G401 (cell line): ENCODE measurements at places on chromosomes 4 and X.

DNA sequence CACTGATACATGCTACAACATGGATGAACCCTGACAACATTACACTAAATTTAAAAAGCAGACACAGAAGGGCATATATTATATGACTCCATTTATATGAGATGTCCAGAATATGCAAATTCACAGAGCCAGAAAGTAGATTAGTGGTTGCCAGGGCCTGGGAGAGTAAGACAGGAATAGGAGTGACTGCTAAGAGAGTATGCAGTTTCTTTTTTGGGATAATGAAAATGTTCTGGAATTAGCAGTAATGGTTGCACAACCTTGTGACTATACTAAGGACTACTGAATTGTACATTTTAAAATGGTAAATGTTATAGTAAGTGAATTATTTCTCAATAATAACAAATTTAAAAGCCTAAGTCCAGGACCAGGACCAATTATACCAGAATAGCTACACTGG is 29.5 kb upstream of the NUP54 start:
- DNase-seq = no peak

DNA sequence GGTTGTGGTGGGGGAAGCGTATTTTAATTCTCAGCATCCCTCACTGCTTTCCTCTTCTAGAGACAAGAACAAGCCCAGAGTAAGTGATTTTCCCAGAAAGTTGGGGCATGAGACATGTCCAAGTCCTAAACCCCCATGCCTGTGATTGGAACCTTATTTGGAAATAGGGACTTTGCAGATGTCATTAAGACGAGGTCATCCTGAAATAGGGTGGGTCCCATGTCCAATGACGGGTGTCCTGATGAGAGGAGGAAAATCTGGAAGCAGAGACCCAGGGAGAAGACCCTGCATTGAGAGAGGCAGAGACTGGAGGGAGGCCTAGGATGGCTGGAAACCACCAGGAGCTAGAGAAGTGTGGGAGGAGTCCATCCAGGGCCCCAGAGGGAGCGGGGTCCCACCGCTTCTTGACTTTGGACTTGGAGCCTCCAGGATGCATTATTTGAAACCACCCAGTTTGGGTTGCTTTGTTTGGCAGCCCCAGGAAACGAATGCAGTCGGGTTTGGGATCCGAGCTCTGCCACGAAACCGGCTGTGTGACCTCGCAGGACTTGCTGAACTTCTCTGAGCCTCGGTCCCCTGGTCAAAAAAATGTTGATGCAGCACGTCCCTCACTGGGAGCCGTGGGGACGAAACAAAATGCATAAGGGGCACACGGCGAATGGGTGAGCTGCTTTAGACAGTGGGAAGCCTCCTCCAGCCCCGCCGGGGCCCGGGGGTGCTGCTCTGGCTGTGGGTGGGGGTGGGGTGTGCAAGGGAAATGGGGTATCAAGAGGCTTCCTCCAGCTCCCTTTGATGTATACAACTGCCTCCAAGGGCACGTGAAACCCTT is 113.9 kb downstream of the CPZ start:
- DNase-seq = no peak

DNA sequence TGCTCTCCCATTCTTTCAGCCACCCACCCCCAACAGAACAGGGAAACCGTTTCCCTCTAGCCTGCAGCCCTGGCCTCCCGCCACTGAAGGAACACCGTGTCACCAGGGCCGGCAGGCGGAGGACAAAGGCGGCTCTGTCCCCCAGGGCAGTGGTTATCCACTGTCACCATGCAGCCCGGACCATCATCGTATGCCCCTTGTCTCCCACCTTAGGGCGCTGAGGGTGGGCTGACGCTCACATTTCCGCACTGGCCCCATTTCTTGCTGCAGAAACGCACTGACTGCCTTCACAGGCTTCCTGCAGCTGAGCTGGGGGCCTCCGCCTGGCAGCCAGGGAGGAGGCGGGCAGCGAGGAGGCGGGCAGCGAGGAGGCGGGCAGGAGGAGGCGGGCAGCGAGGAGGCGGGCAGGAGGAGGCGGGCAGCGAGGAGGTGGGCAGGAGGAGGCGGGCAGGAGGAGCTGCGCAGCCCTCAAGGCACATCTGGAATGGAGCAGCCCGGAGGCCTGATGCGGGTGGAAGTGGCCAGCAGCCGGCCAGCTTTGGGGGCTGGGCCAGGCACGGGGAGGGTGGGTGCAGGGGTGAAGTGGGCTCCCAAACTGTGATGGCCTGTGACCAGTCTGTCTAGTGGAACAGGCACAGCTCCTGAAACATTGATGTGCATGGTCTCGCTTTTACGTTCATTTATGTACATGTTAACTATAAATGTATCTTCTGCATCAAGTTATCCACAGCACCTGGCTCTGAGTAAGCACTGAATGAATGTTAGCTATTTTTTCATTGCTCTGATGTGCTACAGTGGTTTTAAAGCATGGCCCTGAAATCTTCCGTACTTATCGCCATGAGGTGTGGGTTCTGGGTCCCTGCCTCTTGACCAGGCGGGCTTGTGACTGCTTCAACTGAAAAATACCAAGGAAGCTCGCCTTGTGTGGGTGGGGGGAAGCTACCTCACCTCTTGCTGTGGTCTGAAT is 20.6 kb upstream of the KIAA0232 start:
- no peak for DNase-seq

DNA sequence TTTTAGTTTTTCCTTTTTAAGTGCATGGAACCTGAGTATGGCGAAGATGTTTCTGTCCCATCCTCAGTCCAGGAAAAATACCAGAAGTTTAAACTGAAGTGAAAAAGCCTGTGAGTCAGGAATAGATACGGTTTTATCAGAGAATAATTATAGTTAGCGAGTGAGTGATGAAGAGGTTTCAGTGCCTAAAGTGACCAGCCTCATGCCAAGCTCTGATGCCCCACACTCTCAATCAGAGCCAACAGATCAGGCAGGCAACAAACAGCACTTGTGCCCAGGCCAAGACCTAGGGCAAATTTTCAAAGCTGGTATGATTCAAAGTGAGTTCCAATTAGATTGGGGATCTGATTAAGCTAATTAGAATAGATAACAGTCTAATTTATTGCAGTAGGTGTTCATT is 212.8 kb upstream of the NRK start:
- no peak for DNase-seq

GRCh38 chr4:18405054-18405453 is 383.5 kb upstream of the LCORL start:
- no peak for DNase-seq
